ENCODE measurements at places on chromosomes 4 and X. TPM values are rescaled to one million over a fixed set of nuclear protein-coding genes. Genes with fewer than 3 reads are reported as not detected.

Gene AREG
- 2.2 TPM for total RNA-seq

Gene TLR1
- 3.1 TPM for total RNA-seq

Gene PNCK
- 5.4 TPM for total RNA-seq

Gene PPEF2
- total RNA-seq = not detected

Gene VAMP7
- 20.8 TPM for total RNA-seq

Gene GABRB1
- 1.6 TPM for total RNA-seq

Gene TBX22
- 0.27 TPM for total RNA-seq

Gene MAGIX
- total RNA-seq = 5.0 TPM
